ENCODE measurements at places on chromosomes 2 and 18.

GRCh38 chr2:151904021-151904420 lies 75.8 kb upstream of the ARL5A start:
- DNase-seq = no peak

GRCh38 chr2:186599186-186599778 lies 9.4 kb downstream of the ITGAV start:
- no peak for DNase-seq

DNA sequence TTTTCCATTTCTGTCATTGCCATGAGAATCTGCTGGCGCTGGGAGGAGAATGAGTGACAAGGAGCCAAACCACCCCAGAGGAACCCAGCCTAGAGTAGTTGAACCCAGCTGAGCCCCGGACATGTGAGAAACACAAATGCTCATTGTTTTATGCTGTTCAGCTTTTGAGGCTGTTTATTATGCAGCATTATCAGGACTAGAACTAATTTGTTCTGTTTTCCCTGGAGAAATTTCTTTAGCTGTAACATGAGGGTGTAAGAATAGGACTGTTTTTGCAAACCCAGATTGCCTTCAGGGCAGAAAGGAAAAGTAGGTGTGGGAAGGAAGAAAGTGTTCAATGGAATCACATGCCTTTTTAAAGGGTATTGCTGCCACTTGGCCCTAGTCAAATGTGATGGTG lies 28.5 kb upstream of the DOCK10 start:
- no peak for DNase-seq

- DNase-seq = no peak
Observed at GRCh38 chr2:234968631-234969305, 17.0 kb downstream of the SH3BP4 start.

- DNase-seq = no peak
Observed at GRCh38 chr2:234254783-234255521, 204.4 kb downstream of the SPP2 start.

DNA sequence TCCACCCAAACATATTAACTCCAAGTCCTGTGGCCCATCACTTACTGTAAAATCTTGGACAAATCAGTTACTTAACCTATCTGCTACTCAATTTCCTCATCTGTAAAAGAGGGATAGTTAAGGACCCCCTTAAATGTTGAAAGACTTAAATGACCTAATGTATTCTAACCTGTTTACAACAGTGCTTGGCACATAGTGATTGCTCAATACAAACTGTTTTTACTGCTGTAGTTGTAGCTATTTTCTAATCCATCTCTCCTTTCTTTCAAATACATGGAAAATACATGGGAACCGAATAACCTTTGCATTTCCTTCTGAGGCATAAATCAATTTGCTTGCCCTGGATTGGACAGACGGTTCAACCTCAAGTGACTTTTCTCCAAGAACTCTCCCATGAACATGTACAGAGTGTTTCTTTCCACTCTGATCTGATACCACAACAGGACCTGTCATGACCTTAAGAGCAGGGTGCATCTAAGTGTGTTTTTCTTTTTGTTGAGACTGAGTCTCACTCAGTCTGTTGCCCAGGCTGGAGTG lies 2.7 kb downstream of the LNPK start:
- DNase-seq = no peak

- DNase-seq = no peak
Observed at GRCh38 chr2:210635257-210635656, 78.9 kb downstream of the CPS1 start.

DNA sequence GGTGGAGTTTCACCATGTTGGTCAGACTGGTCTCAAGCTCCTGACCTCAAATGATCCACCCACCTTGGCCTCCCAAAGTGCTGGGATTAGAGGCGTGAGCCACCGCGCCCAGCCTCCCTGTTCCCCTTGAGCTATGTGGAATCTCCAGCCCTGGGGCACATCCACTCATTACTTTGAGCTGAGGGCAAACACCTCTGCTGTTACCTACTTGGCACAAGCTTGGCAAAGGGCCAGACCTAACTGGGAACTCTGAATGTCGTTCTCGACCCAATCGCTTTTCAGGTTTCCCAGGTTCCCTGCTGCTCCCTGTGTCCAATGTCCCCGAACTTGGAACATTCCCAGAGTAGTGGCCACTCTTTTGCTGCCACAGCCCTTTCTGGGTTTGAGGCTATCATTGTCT lies 40.6 kb downstream of the CHST10 start:
- DNase-seq = no peak

GRCh38 chr2:1887915-1888314 lies 143.6 kb upstream of the PXDN start:
- DNase-seq = no peak

DNA sequence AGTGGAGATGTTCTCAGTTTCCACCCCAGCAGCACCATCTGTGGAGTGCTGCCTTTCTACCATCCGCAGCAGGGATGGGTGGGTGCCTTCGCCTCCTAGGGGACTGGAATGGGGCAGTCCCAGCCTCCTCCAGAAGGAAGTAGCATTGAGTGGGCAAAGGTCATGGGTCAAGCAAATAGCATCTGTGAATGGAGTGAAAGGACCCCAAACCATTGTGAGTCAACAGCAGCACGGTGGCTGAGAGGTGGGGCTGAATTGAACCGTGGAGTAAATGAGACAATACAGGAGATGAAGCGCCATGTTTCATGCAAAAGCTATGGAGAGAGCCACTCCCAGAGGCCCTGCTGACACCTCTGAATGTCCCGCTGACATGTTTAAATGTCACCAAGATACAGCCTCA lies 9.7 kb downstream of the GPR55 start:
- no peak for DNase-seq

- no peak for DNase-seq
Observed at GRCh38 chr2:155748131-155748530, 584.4 kb downstream of the NR4A2 start.

GRCh38 chr2:210536973-210537650 lies 19.3 kb upstream of the CPS1 start:
- no peak for DNase-seq

DNA sequence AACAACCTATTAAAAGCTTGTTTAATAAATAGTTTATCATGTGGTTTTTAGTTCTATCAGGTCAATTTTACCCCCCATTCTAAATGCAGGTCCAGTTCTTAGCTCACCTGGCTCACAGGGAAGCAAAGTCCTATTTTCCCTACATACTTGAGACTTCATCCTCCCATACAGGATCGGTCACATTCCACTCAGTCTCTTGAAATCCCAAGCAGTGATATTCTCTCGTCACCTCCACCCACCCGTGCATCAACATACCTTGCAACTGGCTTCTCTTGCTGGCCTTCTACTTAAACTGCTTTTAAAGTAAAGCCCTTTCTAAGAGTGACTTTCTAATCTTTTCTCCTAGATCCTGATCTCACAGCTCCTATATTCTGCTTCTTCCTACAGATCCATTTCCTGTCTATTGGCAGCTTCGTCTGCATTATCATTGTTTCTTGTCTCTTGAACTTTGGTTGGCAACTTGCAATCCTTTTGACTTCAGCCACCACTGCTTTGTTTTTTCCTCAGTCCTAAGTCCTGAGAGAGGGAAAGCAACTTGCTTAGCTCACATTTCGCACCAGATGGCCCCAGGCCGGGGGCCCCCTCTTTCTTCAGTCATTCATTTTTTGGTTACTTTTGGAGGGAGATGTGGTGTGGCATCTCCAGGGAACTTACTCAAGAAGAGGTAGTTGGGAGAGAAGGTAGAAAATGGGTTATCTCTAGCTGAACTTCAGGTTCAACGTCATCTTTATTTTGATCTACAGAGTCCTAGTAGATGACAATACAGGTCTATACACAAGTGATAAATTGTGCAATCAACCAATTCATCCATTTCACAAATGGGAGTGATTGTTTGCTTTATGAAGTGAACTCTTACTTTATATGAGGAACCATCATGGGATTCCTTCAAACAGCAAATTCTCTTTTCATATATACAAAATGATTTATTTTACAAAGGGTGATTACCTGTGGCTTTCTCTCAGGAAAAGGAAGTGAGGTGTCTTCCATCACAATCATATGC lies 23.9 kb upstream of the NCOA1 start:
- DNase-seq = no peak

DNA sequence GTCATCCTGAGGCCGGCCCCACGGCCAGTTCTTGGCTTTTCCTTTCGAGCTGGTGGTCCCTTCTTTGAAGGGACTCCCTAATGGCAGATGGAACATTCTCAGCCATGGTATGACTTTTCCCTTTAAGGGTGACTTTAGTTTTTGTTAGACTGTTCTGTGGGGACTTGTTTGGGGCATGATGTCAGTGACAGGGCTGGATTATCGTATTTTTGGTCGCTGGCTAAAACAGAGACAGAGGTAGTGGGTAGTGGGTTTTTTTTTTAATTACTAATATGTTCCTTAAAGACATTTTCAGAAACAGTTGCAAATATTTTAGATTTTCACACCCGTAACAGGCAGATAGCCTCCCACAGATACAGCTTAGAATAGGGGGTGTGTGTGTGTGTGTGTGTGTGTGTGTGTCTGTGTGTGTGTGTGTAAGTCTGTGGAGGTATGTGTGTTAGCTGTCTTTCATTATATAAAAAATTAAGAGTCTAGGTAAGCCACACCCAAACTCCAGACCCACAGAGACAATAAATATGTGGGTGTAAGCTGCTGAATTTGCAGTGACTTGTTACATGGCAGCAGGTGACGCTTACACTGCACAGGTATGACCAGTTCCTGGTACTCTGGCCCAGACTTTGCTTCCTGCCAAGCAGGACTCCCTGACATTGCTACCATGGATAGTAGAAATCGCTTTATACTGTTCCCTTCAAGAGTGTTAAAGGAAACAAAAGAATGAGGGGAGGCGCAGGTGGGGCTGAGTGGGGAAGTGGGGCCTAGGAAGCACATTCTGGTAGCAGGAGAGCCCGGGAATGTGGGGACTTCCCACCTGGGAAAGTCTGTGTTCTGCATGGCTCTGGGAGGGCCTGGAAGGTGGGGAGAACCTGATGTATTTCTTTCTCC lies 20.9 kb downstream of the NCK2 start:
- DNase-seq = no peak

- DNase-seq = no peak
Observed at GRCh38 chr18:54466248-54467005, 108.7 kb downstream of the C18orf54 start.

- DNase-seq = no peak
Observed at GRCh38 chr18:61333746-61334490, 688 bp downstream of the CDH20 start.

- DNase-seq = no peak
Observed at GRCh38 chr2:172128484-172128883, 25.8 kb upstream of the DLX2 start.

GRCh38 chr2:12050396-12050795 lies 304.0 kb downstream of the LPIN1 start:
- peak; percentile 70 for DNase-seq

- no peak for DNase-seq
Observed at GRCh38 chr2:222952204-222952603, 91.4 kb downstream of the ACSL3 start.

GRCh38 chr2:200356857-200357384 lies 50.4 kb downstream of the SPATS2L start:
- no peak for DNase-seq

DNA sequence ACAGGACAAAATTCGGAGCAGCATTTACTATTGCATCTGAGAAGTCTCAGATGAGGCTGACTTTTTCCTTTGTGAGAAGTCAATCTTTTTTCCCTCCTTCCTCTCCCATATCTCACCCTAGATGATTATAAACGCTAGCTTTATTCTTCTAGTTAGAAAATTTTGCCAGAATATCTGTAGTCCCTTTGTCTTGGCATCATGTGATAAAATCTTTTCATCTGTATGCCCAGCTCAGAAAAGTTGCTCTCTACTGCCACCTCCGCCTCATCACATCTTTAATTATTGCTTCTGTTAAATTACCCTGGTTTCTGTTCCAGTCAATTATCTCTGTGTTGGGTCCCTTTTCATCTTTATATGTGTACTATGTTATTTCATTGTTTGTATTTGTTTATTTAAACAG lies 210.8 kb upstream of the SLC35G4 start:
- DNase-seq = no peak

GRCh38 chr2:218217360-218218267 lies 625 bp downstream of the ARPC2 start:
- no peak for DNase-seq

- no peak for DNase-seq
Observed at GRCh38 chr2:134583997-134584520, 134.7 kb downstream of the TMEM163 start.

DNA sequence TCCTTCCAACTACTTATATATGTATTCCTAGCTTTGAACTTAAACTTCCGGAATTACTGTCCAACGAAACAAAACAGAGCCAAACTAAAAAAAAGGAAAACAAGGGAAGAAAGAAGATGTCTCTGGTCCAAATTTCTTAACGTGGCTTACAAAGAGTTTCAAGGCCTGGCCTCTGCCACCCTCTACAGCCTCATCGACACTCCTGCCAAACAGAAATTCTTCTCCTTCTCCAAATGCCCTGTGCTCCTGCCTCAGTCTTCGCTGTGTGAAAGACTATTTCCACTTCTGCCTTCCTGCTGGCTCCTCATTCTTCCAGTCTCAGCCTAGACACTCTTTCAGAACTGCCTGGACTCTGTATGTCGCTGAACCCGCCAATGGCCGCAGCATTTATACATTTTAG lies 249.2 kb downstream of the TXNL1 start:
- no peak for DNase-seq

- DNase-seq = no peak
Observed at GRCh38 chr2:204635478-204635877, 90.2 kb downstream of the PARD3B start.

DNA sequence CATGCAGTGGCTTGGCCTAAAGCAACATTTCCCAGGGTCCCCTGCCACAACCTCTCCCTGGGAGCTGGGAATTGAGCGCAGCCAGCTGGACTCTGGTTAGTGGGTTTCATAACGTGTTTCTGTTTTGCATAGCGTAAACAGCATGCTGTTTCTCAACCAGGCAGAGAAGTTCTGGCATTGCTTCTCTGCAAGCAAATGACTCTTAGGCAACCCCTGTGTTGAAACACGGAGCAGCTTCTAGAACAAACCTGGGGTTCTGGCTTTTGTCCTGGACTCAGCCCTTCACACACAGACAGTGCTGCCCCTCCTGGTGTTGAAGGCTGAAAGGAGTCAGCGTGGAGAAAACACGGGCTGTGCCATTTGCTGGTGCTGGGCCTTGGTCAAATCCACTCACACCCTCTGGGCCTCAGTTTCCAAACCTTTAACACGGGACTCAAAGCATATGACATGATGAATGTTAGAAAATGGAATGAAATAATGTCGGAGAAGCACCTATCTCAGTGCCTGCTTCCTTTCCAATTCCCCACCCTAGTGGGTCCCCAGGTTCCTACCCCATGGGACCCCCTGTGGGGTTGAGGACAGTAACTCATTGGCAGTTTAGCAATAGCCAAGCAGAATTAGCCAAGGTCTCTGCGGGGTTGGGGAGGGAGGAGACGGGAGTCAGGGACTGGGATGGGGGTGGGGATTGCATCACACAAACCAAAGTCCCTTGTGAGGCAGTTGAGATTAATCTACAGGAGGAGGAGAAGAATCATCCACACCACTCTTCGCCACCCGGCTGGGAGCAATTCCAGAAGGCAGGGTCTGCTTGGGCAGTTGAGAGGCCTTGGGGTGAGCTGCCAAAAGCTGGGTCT lies 30.2 kb upstream of the IL1R2 start:
- peak; percentile 96 for DNase-seq

DNA sequence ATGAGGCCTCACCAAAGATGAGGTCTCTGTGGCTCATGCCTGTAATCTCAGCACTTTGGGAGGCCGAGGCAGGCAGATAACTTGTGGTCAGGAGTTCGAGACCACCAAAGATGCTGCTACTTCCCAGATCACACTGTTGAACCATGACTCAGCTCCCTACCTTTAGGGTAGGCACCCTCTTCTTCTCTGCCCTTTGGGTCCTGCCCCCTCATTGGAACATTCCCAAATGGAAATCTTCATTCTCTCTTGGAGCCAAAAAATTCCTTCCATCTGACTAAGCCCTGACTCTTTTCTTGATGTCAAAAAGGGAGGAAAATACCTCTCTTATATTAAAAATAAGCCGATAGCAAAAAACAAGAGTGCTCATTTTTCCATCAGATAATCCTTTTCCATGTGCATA lies 183.5 kb downstream of the PAX3 start:
- no peak for DNase-seq

Measured in smooth muscle cell of the brain vasculature (primary cell).